Cortex of kidney (tissue), 1 donor: ENCODE measurements at places on chromosomes 4 and X.

DNA sequence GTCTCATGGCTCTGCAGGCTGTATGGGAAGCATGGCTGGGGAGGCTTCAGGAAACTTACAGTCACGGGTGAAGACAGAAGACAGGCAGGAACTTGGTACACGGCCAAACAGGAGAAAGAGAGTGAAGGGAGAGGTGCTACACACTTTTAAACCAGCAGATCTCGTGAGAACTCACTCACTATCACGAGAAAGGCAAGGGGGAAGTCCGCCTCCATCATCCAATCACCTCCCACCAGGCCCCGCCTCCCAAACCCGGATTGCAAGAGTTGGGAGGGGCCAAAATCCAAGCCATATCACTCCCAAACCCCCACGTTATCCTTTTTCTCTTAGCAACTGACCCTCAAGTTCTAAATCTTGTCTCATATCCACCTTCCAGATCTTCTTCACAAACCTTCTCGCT, 1710.5 kb upstream of the TENM3 start:
- no peak for DNase-seq

GRCh38 chr4:85595098-85595775, 120.3 kb downstream of the ARHGAP24 start:
- DNase-seq: no peak

DNA sequence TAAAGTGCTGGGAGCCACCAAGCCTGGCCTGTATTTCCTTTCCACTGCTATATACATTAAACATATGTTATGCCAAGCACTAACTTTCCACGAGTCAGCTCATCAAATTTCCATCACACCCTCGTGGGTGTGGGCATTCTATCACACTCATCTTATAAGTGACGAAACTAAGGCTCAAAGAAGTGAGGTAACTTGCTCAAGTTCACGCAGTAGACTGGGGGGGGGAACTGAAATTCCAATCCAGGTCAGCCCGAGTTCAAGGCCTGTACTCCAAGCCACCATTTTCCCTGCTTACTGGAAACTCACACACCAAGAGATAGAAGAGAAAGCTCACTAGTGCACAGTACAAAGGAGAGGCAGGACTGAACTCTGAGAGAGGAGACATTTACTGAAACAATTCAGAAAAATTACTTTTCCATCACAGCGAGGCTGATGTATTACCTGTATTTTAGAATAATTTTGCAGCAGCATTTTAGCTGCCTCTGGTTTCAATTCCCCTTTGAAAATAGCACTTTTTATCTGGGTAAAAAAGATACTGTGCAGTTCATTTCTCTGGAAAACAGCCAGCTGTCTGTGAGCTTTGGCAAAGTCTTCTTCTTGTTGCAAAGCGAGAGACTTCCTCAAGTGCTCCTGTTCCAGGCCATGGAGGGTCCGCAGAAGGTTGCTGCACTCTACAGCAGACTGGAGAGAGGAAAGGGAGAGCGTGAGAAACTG, 76.8 kb downstream of the EVC2 start:
- DNase-seq: no peak

DNA sequence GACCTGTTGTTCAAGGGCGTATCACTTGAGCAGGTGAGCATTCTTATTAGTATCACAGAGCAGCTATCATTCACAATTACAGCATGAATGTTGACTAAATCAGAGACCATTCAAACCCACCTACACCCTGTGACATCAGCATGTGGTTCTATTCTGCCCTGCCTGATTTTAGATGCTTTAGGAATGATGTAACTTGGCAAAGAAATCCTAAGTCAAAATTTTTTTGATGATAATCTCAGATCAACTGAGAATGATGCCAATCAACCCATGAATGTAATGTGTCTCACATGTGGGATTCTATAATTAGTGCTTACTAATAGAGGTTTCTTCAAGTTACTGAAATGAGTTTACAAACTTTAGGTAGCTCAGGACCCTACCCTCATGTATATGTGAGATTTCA, 13.4 kb upstream of the CHIC2 start:
- DNase-seq: no peak

DNA sequence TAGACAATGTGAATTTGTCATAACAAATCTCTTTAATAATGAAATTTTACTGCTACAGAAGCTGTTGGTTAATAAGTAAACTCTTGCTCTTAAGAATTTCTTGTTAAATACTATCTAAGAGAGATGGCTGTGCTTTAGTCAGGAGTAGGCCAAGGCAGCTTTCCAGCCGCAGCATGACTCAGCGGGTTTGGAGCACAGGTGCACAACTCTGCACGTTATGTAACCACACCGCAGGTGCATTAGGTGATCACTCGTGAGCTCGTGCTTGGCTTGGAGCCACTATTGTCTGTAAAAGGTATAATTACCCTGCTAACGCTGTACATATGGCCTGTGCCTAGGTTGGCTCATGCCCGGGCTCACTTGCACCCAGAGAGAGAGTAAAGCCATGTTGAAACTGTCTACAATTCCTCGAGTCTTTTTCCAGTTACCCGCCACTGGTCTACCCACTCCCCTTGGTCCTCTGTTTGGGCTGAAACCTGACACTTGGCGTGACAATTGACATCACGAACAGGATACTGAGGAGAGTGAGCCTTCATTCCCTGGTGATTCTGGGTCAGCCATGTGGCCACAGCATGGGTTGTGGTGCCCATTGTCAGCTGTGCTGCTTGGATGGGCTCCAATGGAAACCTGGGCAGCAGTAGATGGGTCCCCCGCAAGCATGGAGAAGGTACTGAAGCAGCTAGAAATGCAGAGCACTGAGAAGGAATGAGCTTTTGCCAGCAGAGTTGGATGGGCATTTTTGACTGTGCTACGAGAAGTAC, 18.4 kb upstream of the ANAPC4 start:
- DNase-seq: no peak

- no peak for DNase-seq
Measured at GRCh38 chr4:48047421-48047844, 30.9 kb downstream of the NIPAL1 start.

- DNase-seq: no peak
Measured at GRCh38 chr4:104395168-104395614, 99.5 kb downstream of the CXXC4 start.

DNA sequence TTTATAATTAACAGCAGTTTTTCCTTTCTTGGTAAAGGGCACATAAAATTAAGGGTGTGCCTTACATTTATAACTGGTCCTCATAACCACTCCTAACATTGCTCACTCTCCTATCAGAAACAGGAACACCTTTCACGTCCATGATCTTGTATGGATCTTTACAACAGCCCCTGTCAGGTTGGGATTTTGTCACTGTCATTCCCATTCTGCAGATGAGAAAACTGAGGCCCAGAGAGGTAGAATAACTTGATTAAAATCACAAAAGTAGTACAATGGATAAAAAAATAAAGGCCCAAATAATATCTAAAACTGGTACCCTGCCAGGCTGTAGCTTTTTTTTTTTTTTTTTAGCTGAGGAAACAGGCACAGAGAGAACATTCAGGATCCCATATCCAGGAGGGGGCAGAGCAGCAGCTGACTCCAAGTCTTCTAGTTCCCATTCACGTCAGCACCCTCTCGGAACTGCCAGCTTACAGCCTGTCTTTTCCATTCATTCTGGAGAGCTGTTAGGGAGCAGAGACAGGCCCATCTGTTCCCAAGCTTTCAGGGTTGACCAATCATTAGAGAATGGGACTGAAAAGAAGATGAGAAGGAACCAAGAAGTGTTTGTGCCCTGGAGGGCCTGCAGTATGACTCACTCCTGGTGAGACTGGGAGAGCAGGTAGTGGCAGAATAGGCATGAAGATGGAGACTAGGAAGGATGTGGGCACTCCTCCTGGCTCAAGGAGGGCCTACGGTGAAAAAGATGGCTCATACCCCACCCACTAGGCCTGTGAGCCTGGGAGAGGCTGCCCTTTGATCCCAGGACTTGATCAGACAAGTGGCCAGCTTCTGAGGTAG, 7.3 kb downstream of the SUV39H1 start:
- no peak for DNase-seq

DNA sequence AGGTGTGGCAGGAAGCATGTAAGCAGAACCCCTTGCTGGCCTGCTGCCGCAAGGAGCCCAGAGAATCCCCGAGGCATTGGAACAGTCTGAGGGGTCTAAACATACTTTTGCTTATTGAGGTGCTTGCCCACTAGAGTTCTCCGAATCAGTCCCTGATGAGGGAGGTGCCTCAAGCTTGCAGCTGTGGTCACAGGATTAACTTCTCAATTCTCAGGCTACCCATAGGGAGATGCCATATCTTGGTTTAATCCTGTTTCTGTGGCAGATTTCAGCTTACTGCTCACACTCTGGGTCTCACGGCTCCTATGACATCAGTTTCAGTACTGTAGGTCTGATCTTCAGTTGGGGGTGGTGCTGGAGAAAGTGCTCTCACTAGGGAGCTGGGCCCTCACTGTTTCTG, 39.9 kb downstream of the CCNG2 start:
- DNase-seq: no peak

DNA sequence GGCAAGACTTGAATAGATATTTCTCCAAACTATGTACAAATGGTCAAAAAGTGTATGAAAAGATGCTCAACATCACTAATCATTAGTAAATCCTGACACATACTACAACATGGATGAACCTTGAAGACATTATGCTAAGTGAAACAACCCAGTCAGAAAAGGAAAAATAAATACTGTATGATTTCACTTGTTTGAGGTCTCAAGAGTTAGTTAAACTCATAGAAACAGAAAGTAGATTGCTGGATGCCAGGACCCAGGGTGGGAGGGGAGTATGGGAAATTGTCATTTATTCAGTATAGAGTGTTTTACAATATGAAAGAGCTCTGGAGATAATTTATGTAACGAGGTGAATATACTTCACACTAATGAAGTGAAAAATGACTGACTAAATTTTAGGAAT, 32.4 kb downstream of the PRMT9 start:
- DNase-seq: no peak

GRCh38 chrX:154443992-154444754, at the start of gene FAM50A:
Gene FAM50A (plus strand): TSS chrX:154444141. CDS start chrX:154444236, 95 bp downstream.
- DNase-seq: no peak

- DNase-seq: no peak
Measured at GRCh38 chr4:8038083-8038482, 98.4 kb upstream of the AFAP1 start.

- DNase-seq: no peak
Measured at GRCh38 chr4:48899432-48899749, 7.2 kb downstream of the OCIAD2 start.
